ENCODE measurements at places on chromosomes 12 and 14. TPM values are rescaled to one million over a fixed set of nuclear protein-coding genes. Genes with fewer than 3 reads are reported as not detected.

KRT6B gene
- 152 TPM for polyA plus RNA-seq

INHBE gene
- not detected for polyA plus RNA-seq

ADCY4 gene
- 0.25 TPM for polyA plus RNA-seq

GUCY2C gene
- not detected for polyA plus RNA-seq

METAP2 gene
- polyA plus RNA-seq: 52.6 TPM

RNASE3 gene
- polyA plus RNA-seq: not detected

SYNDIG1L gene
- polyA plus RNA-seq: not detected

POLR3B gene
- 4.4 TPM for polyA plus RNA-seq

GLT1D1 gene
- not detected for polyA plus RNA-seq

CELA1 gene
- not detected for polyA plus RNA-seq

KTN1 gene
- polyA plus RNA-seq: 102 TPM

WSB2 gene
- polyA plus RNA-seq: 47.5 TPM

NEUROD4 gene
- polyA plus RNA-seq: not detected

LIN7A gene
- polyA plus RNA-seq: not detected

ACOT4 gene
- 1.00 TPM for polyA plus RNA-seq

ACVR1B gene
- polyA plus RNA-seq: 7.4 TPM

ACACB gene
- 0.53 TPM for polyA plus RNA-seq

BBOF1 gene
- 1.2 TPM for polyA plus RNA-seq

OVCH1 gene
- polyA plus RNA-seq: not detected

FSCB gene
- not detected for polyA plus RNA-seq

NTF3 gene
- not detected for polyA plus RNA-seq

KCNMB4 gene
- polyA plus RNA-seq: 0.20 TPM

SLC2A3 gene
- polyA plus RNA-seq: 6.3 TPM

TMEM132C gene
- not detected for polyA plus RNA-seq

RFLNA gene
- polyA plus RNA-seq: 4.3 TPM

RNASE2 gene
- polyA plus RNA-seq: not detected

KRT83 gene
- not detected for polyA plus RNA-seq

SLC17A8 gene
- polyA plus RNA-seq: not detected
